NCI-H446 treated with DMSO at 0.1 percent for 48 hours (cell line): ENCODE measurements at places on chromosomes 16 and 17.

DNA sequence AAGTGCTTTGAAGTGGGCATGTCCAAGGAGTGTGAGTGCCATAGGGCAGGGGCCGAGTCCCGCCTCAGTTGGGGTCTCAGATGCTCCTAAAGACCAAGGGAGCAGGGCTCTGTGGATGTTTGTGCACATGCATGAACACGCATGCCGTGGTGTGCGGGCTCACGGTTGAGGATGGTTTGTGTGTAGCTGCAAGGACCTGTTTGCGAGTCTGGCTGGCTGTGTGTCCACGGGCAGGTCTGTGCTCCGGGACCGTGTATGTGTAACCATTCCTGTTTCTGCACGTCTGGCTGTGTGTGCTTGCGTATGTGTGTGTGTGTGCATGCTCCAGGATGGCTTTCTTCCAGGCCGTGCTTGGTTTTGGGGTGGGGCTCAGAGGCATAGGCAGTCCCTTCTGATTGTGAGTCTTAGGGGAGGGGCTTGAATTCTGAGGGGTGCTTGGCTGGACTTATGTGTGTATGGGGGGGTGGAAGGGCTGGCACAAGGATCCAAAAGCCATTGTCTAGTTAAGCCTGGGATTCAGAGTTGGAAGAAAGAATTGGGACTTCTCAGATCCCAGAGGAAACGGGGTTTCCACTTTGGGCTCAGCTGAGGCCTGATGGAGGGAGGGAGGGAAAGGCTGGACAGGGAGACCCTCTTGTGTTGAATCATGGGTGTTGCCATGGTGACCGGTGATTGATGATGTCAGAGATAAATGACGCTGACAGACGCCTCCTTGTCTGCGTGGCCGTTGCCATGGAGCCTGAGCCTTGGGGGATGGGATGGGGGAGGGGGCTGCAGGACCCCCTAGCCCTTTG lies 14.4 kb downstream of the GJD3 start:
- no peak for DNase-seq

GRCh38 chr17:44749076-44749979 lies 9.5 kb upstream of the ADAM11 start:
- peak; percentile 62 for DNase-seq

DNA sequence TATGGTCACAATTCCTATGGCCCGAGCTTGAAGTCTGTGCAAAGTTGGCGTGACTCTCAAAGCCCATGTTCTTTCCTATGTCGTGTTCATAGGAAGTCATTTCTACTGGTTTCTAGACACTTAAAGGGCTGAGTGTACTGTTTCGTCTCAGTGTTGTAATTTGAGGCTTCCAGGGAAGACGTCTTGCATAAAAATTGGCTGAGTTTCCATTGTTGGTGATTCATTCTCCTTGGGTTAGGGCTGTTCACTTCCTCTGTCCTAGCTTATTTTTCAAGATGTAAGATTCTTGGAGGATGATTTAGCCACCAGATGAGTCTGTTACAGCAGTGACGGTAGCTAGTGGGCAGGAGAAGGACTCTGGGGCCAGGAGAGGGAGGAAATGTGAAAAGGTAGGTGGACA lies 43.1 kb downstream of the PIK3R5 start:
- DNase-seq = no peak

DNA sequence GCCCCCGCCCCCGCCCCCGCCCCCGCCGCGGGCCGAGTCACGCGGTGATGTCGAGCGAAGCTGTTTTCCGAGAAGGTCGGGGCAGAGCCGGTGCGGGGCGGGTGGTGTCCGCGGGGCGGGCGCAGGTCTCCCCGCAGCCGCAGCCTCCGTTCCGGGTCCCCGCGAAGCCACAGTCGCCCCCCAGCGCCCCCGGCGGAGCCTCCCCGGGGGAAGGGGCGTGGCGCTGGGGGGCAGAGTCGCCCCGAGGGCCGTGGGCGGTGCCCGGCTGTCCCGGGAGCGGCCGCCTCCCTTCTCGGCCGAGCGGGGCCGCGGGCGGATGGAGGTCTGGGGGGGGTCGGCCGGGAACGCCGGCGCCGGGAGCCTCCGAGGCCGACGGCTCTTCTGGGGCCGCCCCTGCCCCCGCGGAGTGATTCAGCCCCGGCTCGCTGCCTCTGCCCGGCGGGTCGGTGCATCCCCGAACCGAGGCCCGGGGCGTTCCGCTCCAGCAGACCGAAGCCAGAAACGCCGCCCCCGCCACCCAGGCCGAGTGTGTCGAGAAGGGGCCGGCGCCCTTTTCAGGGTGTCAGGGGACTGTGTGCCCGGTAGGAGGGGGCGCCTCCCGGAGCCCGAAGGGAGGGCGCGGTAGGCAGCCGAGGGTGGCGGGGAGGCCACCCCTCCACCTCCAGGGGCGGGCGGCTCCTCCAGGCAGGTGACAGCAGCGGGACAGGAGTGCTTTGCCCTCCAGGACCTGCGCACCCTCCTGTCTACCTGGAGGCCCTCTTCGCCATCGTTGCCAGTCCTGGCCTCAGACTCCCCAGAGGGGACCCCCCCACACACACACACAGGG lies 1.7 kb downstream of the METRNL start:
- DNase-seq = no peak

GRCh38 chr17:68775318-68775717 lies 174.2 kb upstream of the FAM20A start:
- DNase-seq = no peak

- DNase-seq = no peak
Observed at GRCh38 chr16:20002936-20003335, 70.8 kb downstream of the GPR139 start.

- no peak for DNase-seq
Observed at GRCh38 chr17:38673707-38674013, 1.1 kb downstream of the EPOP start.

GRCh38 chr17:69723741-69724140 lies 309.2 kb downstream of the MAP2K6 start:
- DNase-seq = no peak

- no peak for DNase-seq
Observed at GRCh38 chr16:85481738-85482137, 131.4 kb upstream of the GSE1 start.

GRCh38 chr16:28089992-28090365 lies 26.5 kb upstream of the GSG1L start:
- no peak for DNase-seq

DNA sequence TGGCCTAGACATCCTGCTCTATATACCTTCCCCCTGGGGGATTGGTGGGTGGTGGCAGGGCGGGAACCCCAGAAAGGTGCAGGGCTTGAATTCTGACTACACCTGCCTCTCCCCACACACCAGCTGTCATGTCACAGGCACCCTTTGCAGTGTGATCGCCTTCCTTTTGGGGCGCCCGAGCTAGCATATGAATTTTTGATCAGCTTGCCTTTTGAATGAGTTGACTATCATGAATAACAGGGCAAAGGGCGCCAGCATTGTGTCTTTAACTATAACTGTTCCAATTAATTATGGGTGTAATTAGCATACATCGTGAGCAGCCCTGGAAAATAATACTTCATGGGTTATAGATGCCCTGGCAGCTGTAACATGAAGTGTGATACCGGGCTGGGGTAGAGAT lies 72.7 kb downstream of the CYLD start:
- no peak for DNase-seq

GRCh38 chr16:10750793-10751192 lies 7.2 kb downstream of the NUBP1 start:
- no peak for DNase-seq

DNA sequence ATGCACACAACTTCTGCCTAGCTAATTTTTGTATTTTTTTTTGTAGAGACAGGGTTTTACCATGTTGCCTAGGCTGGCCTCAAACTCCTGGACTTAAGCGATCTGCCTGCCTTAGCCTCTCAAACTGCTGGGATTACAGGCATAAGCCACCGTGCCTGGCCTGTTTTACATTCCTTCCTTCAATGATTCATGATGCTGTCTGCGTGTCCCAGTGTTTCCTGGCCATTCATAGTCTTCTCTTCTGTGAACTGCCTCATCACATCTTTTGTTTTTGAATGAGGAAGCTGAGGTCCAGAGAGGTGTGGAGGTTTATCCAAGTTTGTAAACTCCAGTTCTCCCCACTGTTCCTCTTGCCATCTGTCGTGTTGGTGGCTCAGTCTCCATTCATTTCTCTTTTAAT lies 64.5 kb upstream of the MED9 start:
- DNase-seq = no peak

GRCh38 chr16:4093495-4094126 lies 22.6 kb downstream of the ADCY9 start:
- DNase-seq = no peak

GRCh38 chr17:81966343-81967243 lies 5.6 kb upstream of the NOTUM start:
- no peak for DNase-seq

- DNase-seq = no peak
Observed at GRCh38 chr17:49932138-49932723, 36.8 kb upstream of the DLX4 start.

DNA sequence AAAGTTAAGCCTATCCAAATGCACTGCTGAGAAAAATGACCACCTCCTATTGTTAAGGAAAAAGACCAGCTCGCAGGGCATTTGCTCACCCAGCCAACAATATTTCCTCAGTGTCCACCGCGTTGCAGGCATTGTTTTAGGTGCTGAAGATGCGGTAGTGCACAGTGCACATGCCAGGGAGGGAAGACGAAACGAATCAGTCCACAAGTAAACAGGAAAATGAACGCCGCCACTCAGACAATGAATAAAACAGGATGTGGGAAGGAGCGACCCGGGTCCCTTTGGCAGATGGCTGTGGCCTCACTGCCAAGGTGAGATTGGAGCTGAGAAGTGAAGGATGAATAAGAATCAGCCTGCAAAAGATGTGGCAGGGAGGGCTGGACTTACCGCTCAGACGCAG lies 249.2 kb downstream of the FOXL1 start:
- no peak for DNase-seq

DNA sequence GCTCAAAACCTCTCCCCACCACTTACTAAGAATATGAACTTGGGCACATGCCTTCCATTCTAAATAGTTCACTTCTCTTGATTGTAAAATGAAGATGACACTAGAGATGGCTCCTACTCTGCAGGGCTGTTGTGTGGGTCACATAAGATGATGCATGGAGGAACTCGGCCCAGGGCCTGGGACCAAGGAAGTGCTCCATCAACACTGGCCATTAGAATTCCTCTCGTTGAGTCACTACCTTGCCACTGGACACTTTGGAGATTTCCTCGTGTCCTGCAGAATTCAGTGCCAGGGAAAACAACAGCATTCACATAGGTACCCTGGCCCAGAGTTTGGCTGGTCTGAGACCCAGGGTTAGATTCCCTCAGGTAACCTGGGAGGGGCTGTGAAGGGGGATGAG lies 18.6 kb downstream of the HNF1B start:
- no peak for DNase-seq

- peak; percentile 68 for DNase-seq
Observed at GRCh38 chr17:70288540-70289290, 119.4 kb downstream of the KCNJ2 start.

DNA sequence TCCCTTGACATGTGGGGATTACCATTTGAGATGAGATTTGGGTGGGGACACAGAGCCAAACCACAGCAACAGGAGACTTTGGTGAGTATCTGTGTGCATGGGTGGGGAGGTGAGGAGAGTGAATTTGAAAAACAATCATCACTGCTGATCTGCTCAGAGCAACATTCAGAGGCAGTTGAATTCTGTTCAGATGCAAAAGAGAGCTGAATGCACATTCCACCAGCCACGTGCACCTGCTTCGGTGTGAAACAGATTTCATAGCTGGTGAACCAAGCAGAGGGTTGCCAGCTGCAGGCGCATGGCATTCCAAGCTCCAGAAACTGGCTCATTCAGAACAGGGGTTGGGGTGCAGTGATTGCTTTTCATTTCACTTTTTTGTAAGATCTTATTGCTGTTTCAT lies 233.1 kb upstream of the FOXF1 start:
- DNase-seq = no peak

DNA sequence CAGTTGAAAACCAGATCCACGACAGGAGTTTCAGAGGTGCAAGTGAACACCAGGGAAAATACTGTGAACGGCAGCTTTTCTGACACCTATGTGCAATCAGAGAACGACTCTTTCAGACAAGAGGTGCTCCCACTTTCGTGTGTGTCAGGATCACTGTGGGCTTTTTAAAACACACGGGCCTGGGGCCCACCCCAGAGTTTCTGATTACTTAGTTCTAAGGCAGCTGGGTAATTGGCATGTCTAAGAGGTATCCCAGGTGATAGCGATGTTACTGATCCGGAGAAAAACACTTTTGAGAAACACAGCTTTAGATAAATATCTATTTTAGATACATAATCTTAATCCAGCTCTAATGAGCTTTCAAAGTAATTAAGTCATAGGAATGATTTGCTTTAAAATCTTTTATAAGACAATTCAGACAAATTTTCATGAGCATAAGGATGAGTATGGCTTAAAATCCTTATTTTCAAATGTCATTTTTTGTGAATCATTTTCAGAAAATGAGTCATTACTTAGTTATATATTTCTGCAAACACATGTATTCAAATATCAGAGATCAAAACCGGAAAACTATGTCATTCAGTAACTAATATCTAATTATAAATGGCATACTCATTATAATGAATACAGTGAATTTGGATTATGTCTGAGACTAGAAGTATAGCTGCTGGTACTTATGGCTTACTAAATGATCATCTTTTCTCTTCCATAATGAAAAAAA lies 217.9 kb upstream of the PSMD7 start:
- DNase-seq = no peak

GRCh38 chr16:81838794-81839193 lies 59.7 kb downstream of the PLCG2 start:
- no peak for DNase-seq

DNA sequence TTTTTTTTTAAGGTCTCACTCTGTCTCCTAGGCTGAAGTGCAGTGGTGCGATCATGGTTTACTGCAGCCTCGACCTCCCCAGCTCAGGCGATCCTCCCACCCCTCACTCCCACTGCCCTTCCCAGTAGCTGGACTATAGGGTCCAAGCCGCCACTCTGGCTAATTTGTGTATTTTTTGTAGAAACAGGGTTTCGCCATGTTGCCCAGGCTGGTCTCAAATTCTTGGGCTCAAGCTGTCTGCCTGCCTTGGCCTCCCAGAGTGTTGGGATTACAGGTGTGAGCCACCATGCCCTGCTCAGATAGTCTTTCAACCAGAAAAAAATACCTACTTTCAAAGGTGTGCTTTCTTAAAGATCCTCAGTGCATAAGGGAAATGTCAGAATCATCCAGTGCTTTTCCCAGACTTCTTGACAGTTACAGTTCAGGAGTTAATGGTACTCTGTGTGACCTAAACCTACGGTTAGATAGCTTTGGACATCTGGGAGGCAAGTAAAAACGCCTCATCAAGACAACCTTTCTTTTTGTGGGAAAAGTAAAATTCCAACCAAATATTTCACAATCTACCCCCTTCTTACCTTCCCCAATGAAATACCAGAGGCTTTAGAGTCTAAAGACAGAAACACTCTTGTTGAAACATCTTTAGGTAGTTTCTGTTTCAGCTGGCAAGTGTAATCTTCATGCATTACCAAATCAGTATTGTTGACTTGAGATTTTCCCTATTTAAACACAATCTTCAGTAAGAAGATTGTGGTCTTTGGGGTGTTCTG lies 6.8 kb downstream of the RSPRY1 start:
- no peak for DNase-seq

DNA sequence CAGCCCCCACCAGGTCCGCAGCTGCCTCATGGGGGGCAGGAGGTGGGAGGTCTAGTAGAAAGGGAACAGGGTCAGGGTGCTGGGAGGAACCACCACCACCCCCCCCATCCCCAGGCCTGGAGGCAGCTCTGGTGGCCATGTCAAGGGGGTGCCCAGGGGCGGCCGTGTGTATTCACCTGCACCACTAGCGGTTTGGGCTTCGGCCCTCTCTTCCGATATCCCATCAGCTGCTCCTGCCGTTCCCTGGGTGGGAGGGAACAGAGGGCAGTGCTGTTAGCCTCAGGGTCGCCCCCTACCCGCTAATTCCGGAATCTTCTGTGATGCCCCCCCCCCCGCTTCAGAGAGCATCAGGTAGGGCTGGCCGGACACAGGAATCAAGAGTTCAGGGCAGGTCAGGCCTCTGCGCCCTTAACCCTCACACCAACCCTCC lies 3.8 kb downstream of the CBX4 start:
- DNase-seq = no peak
